ENCODE measurements at places on chromosomes 16 and 17. TPM values are rescaled to one million over a fixed set of nuclear protein-coding genes. Genes with fewer than 3 reads are reported as not detected.

DNA sequence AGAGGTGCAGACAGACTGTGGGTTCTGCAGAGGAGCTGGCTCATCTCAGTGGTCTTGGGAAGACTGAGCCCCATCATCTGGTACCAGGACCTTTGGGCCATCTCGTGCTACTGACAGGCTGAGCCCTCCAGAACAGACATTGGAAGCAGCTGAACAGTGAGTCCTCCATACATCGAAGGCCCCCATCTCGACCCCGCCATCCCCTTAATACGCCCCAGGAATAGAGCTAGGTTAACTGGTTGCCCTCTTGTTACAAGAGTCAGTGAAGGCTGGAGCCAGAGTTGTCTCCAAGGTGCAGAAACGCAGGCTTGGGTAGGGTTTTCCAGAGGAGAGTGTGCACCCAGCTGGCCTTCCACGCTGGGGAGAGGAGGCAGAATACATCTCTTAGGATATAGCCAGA lies 76.0 kb downstream of the N4BP1 start:
- DNase-seq, result no peak

DNA sequence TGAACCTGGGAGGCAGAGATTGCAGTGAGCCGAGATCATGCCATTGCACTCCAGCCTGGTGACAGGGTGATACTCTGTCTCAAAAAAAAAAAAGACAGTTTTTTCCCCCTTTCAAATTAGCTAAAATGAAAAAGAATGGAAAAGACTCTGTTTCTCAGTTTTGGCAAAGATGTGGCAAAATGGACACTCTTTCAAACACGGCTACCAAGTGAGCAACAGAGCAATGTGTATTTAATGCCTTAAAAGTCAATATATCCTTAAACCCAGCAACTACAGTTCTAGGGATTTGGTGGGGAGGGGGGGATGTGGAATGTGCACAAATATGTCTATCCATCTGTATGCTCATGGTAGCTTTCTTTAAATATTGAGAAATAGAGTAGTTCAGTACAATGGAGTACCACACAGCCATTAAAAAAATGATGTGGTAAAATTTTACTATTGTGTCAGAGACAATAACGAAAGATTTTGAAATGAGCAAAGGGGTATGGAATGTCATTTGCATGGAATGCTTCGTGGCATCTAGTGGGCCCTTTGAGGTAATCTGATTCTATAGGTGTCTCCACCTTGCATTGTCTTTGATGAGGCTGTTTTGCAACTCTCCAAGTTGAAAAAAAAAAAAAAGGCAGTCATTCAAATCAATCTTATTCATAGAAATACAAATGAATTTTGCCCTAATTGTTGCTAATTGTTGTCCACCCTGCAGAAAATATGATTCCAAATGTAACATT lies 108.1 kb downstream of the AXIN2 start:
- DNase-seq, result no peak

DNA sequence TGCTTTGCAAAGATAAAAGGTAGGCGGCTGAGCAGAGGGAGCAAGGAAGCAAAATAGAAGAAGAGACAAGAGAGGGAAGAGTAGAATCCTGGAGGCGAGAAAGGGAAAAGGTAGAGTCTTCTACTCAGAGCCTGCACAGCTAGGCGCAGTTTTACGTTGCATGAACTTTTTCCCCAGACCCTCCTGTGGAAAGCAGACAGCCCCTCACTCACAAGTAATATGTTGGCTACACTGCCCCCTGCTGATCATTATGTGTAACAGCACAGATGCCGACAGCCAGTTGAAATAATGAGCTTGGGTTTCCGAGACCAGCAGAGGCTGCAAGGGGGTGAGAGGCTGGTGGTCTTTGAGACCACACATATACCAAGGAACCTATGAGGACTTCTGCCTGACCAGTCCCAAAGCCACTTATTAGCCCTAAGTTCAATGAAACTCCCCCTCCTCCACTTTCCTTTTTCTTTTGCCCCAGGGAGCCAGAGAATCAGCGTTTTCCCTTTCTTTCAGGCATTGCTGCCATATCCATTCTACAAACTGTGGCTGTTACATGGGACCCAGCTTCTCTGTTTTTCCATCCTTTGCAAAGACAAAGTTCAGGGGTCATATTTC lies 22.5 kb upstream of the CMTR2 start:
- DNase-seq, result no peak

- DNase-seq, result no peak
Measured at GRCh38 chr17:65054602-65055001, 1.9 kb downstream of the GNA13 start.

DNA sequence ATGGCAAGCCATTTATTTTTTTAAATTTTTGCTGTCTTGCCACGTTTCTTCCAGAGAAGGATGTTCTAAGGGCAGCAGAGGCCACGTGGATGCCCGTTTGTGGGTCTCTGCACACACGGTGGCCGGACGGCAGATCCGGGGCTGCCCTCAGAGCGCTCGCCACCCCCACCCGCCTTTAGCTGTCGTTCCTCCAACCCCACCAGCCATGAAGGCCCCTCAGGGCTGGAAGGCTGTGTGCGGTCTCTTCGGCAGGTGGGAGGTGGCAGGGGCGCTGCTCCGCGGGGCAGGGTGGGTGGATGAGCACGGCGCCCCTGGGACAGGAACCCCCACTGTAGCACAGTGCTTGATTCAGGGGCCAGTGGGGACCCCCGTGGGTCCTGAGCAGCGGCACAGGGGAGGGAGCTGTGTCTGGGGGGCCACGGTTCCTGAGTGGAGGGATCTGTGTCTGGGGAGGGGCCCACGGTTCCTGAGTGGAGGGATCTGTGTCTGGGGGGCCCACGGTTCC lies 49.7 kb downstream of the ZFPM1 start:
- no peak for DNase-seq

DNA sequence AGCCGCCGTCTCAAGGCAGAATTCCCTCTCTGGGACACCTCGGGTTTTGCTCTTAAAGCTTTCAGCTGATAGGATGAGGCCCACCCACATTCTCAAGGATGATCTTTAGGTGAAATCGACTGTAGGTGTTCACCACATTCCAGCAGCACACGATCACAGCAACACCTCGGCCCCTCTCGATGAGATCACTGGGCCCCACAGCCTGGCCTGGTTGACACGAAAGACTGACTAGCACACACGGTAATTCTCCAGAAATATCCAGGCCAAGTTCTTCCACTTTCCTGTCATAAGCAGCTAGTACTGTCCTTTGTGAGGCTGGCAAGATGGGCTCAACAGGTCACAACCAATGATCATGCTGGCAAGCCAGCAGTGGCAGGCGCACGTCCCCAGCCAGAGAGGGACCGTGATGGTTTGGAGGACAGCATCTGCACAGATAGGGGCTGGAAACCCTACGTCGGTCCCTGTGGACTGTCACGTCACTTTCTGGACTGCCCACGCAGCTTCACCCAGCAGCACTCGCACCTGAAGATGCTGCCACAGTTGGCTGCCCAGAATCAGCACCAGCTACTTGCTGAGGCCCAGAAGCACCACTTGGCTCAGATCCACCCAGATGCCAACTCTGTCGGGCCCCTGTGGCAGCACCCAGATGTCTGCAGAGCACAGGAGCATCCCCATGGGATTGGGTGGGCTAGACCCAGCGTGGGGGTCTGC lies 17.4 kb downstream of the TMC6 start:
- no peak for DNase-seq

DNA sequence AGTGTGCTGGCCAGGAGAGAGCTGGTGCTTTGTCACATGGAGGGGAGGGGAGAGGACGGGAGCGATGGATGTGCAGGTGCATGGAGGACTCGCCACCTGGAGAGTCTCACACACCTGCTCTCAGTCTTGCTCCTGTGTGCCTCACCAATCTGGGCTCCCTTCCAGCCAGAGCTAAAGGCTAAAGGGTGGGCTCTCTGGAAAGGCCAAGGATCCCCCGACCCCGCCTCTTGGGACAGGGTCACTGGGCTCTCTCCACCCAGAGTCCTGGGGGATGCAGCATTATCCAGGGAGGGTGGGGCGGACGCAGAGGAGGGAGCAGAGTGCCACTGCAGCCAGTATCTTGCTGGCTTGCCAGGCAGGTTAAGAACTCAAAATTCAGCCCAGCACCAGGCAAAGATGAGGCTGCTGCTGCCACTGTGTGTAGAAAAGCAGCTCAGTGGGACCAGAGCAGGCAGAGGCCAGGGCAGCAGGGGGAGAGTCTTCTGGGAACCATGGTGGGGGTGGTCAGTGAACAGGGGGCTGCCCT lies 5.4 kb upstream of the STAT5B start:
- no peak for DNase-seq

GRCh38 chr17:32287804-32288511 lies 22.3 kb downstream of the RHBDL3 start:
- no peak for DNase-seq

- no peak for DNase-seq
Measured at GRCh38 chr16:81647527-81647926, 131.6 kb upstream of the PLCG2 start.

DNA sequence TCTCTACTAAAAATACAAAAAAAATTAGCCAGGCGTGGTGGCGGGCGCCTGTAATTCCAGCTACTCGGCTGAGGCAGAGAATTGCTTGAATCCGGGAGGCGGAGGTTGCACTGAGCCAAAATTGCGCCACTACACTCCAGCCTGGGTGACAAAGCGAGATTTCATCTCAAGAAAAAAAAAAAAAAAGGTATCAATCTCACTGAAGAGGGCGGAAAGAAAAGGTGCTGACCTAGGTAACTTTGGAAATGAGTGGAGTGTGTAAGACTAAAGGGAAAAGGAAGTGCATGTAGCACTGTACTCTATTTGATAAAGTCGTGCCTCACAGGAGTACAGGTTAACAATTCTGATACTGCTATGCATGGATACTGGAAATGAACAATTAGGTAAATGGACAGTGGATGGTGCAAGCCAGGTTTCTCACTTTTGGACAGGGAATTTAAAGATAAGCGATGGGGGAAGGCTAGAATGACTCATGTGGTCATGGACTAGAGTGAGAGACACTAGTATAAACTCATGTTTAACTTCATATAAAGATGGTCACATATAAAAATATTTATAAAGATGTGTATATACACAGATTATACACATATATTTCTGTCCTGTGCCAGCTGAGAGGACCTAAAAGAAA lies 142.9 kb downstream of the CDK5R1 start:
- DNase-seq, result no peak

DNA sequence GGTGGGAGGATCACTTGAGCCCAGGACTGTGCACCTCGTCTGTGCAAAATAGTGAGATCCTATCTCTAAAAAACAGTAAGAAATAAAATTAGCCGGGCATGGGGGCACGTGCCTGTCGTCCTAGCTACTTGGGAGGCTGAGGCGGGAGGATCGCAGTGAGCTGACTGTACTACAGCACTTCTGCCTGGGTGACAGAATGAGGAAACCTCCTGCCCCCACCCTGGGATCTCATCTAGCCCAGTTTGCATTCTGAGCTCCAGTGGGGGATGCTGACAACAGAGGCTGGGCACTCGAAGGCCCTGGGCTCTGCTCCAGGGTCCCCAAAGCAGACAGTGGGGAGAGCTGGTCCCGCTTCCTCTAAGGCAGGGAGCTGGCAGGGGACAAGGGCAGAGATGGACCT lies 7.1 kb downstream of the NAGPA start:
- DNase-seq, result no peak

DNA sequence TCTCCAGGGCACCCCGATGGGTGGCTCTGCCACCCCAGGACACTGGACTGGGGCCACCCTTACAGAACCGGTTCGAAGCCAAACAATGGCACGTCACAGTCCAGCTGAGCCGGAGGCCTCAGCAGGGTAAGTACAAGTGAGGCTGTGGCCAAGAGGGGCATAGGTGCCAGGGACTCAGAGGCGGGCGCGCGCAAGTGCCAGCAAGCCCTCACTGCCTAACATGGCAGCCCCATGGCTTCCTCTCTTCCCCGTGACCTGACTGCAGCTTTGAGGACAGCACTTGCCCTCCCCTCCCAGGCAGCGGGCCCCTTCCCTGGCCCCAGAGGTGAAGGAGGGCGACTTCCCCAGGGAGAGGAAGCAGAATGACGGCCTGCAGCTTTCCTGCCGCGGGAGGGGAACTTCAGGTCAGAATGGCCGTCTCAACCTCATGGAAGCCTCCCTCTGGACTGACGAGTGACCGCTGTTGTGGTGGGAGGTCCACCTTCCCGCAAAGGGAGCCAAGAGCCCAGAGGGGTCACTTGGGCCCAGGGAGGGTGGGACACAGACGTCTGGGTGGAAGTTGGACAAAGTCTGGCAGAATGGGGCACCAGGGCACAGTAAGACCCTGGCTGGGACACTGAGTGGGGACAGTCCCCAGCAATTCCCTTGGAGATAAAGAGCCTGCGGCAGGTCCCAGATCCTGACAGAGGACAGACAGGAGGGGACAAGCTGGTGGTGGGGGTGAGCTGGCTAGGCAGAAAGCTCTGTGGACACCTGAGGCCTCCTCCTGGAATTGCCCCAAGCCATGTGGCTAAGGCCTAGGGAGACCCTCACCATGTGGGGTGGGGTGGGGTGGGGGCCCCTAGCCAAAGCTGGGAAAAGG lies 52.1 kb upstream of the TOB1 start:
- DNase-seq, result no peak

GRCh38 chr17:15652960-15653359 lies 31.2 kb downstream of the TRIM16 start:
- no peak for DNase-seq

GRCh38 chr16:77307426-77308162 lies 108.4 kb downstream of the SYCE1L start:
- DNase-seq, result no peak

GRCh38 chr17:50890675-50891516 lies 24.7 kb upstream of the TOB1 start:
- no peak for DNase-seq

- DNase-seq, result no peak
Measured at GRCh38 chr17:58275417-58275816, 5.3 kb downstream of the MPO start.

DNA sequence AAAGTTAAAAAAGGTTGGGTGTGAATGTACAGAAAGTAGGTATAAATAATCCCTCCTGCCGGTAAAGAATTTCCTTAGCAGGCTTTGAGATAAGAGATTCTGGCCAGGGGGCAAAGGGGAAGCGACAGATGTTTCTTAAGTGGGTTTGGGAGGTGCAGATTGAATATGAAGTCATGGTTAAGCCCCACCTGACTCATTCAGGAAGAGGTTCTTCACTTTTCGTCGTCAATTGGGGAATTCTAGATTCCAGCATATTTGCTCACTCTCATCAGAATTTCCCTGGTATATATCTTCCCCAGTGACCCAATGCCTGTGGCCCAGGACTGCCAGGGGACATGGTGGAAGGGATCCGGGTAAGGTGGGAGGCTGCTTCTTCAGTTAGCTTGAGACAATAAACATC lies 127.8 kb downstream of the CPPED1 start:
- DNase-seq, result no peak

ITGAL gene
- polyA plus RNA-seq, result 2.5 TPM

TEX14 gene
- 2.1 TPM for polyA plus RNA-seq

SPNS3 gene
- 0.61 TPM for polyA plus RNA-seq

TNFRSF12A gene
- 79.1 TPM for polyA plus RNA-seq

TIMP2 gene
- polyA plus RNA-seq, result 164 TPM

MT1H gene
- not detected for polyA plus RNA-seq

IGFALS gene
- 0.44 TPM for polyA plus RNA-seq

Measured in forelimb muscle (tissue), 1 donor.